ENCODE measurements at places on chromosomes 2 and 18.

DNA sequence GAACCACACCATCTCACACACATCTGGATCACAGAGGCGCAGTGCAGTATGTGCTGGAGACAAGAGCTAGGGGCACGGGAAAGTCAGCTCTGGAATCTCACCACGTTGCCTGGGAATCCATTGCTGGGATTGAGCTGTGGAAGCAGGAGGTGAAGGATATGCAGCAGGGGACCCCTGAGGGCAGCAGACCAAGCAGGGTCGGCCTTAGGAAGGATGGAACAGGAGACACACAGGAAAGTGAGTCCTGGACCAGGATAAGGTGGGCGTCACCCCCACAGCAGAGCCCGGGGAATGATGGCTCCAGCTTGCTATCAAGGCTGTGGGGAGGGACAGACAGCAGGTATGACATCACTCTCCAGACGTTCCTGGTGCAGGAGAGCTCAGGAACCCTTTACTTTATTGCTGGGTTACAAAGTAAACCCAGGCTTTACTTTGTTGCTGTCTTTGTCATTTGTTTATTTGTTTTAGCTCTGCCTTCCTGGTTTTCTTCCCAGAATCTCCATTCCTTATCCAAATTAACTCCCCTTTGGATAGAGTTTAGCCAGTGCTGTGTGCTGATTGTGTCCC lies 329.8 kb upstream of the MYT1L start:
- DNase-seq: no peak

- no peak for DNase-seq
These were observed 139.9 kb upstream of the ZEB2 start for GRCh38 chr2:144659731-144660275.

DNA sequence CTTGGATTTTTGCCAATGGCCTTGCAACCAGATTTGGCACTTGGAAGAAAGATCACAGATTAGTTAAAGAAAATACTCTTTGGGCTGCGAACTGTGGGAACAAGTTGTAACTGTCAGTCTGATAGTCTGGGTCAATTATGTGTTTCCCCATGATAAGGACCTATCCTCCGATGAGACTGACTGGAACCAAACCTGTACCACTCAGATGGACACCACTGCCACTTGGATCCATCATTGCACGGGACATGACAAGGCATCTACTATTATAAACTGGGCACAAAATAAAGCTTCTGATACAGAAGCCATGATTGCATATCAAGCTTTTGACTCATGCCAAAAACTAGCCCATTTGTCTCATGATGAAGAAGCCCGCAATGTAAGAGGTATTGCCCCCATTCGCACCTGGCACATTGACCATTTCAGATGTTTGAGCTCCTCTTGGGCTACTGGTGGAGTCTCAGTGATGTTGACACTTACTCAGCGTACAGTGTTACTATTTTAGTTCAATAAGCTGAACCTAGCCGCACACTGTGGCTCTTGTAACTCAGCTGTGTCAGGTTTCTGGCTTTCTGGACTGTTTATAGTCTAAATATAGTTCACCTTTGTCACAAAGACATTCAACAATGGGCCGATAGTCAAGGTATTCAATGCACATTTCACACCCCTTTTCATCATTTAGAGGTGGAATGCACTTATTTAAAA lies 179.8 kb upstream of the RBBP8 start:
- no peak for DNase-seq

- DNase-seq: no peak
These were observed 97.5 kb downstream of the TMEM247 start for GRCh38 chr2:46576875-46577274.

GRCh38 chr2:181372646-181373040 lies 84.5 kb upstream of the ITGA4 start:
- DNase-seq: no peak

- DNase-seq: no peak
These were observed 255.7 kb downstream of the CELF4 start for GRCh38 chr18:37309861-37310260.

- no peak for DNase-seq
These were observed 226.2 kb downstream of the MC4R start for GRCh38 chr18:60146220-60146960.

DNA sequence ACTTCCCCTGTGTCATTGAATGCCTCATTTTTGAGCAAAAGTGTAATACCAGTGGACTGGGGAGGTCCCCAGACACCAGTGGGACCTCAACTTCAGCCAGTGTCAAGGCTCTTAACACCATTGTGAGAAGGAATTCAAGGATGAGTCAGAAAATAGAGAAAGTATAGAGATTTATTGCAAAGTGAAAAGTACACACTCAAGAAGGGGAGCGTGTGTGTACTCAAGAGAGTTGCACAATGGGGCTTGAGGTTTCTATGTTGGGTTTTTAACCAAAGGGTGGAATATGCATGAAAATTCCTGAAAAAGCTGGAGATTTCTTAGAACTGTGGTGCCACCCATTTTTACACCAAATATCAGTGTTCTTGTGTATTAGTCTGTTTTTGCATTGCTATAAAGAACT lies 81.9 kb downstream of the ADCYAP1 start:
- DNase-seq: no peak

GRCh38 chr18:31042084-31042405 lies 497 bp downstream of the DSC3 start:
- DNase-seq: no peak

GRCh38 chr2:158580760-158581159 lies 124.0 kb downstream of the PKP4 start:
- DNase-seq: no peak

GRCh38 chr2:203805486-203805838 lies 62.1 kb upstream of the CTLA4 start:
- DNase-seq: no peak

- no peak for DNase-seq
These were observed 341.8 kb downstream of the RBM43 start for GRCh38 chr2:150919901-150920300.

GRCh38 chr18:32299484-32299883 lies 109.6 kb downstream of the MEP1B start:
- no peak for DNase-seq

DNA sequence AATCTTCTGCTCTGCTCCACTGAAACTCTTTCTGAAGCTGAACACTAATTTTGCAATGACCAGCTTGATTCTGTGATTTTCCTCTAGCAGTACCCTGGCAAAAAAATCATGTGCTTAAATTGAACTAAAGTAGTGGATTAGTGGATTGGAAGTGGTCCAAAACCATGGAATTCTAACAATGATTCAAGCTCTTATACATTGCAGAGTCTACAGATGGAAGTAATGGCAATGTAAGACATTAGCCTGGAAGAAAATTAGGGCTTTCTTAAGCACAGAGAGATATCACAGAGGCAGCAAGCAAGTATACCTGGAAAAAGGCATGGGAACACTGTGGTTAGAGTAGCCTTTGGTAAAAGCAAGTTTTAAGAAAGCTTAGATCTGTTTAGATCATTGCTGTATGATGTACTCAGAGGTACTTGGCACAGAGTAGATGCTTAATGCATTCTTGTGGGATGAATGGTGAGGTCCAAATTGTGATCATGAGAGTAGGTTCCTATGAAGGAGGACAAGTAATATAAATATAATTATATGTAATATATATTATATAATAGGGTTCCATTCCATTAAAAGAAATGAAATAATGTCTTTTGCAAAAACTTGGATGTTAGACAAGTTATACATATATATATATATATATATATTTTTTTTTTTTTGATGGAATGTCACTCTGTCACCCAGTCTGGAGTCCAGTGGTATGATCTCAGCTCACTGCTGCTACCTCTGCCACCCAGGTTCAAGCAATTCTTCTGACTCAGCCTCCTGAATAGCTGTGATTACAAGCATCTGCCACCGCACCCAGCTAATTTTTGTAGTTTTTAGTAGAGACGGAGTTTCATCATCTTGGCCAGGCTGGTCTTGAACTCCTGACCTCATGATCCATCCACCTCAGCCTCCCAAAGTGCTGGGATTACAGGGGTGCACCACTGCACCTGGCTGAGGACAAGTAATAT lies 172.2 kb upstream of the SCN7A start:
- no peak for DNase-seq

GRCh38 chr2:72914206-72914559 lies 3.1 kb upstream of the EMX1 start:
- no peak for DNase-seq

GRCh38 chr2:151361674-151362370 lies 4.4 kb downstream of the TNFAIP6 start:
- no peak for DNase-seq

- no peak for DNase-seq
These were observed 117.0 kb upstream of the EML6 start for GRCh38 chr2:54606393-54606958.

- DNase-seq: no peak
These were observed 159.5 kb downstream of the L3MBTL4 start for GRCh38 chr18:6255116-6255705.

DNA sequence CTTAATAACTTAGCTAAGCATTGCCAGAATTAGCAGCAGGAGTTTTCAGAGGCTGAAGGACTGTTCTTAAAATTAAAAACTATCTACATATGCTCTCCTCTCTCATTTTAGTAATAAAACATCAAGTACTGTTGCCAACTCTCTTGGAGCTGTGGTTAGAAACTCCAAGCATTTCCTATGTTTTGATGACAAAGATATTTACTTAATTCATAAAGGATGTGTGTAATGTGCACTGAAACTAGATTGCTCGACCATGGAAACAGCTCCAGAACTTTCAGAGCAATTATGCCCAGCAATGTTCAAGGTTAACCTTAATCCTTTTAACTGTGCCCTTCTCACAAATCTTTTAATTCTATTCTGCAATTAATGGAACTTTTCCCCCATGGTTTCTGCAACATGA lies 8.4 kb downstream of the GRP start:
- DNase-seq: no peak

DNA sequence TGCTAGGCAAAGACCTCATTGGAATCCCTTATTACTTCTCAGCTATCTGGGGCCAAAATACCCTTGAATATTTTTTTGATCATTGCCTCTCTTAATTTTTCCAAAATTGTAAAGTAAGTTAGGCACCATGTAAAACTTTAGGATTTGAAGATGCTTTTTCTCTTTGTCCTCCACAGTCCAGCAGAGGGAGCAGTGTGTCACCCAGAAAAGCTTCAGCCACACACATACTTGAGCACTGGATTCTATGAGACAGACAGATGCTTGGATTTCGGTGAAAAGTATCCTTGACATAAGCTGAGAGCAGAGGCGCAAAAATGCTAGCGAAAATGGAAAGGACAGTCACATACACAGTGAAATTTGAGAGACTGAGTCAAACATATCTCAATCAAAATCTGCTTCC lies 74.7 kb upstream of the KCNJ3 start:
- peak; percentile 16 for DNase-seq

Measured in NCI-H526 treated with DMSO at 0.1 percent for 48 hours (cell line).